ENCODE measurements at places on chromosomes 2 and 18.

DNA sequence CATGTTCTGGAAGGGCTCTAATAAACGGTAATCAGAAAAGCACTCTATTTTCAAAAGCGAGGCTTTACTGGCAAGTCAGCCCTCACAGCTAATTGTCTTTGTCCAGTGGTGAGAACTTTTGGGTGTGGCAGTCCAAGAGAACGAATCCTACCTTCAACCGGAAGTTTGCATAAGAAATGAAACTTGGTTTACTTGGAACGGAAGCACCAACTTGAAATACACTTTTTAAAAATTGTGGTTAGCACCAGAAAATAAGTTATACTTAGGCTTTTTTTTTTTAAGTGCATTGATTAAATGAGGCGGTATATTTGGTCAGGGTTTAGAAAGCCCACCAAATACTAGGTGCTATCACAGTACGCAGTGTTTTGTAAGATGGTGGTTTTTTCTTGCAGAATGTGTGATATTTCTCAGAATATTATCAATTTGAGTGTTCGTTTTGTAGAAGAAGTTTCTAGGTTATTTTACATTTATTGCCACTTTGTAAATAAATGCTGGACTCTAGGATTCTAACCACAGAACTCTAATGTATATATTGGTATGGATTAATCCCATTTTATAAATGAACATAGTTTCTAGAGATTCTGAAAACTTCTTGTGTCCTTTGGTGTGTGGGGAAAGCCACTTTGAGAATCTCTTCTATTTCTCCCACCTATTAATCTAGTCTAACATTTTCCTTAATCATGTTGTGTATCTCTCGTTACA is 1.2 kb downstream of the MYL12A start:
- DNase-seq = peak; percentile 40

GRCh38 chr2:1319393-1319792 is 93.9 kb upstream of the TPO start:
- no peak for DNase-seq

DNA sequence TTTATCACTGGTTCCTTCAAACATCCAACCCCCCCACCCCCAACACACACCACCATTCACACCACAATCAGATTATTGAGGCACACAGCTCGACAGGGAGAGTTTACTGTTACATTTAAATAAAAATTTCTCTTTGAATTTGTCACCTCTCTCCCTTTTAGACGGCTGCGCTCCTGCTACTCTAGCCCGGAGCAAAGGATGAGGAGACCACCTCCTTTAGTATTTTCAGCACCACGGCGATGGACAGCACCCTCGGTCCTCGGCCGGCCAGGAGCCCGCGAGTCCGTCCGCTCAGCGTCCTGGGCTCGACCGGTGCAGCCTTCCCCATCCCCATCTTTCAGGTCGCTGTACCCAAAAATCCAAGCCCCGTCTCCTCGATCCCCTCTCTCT is 892 bp downstream of the CELF4 start:
- DNase-seq = peak; percentile 85

DNA sequence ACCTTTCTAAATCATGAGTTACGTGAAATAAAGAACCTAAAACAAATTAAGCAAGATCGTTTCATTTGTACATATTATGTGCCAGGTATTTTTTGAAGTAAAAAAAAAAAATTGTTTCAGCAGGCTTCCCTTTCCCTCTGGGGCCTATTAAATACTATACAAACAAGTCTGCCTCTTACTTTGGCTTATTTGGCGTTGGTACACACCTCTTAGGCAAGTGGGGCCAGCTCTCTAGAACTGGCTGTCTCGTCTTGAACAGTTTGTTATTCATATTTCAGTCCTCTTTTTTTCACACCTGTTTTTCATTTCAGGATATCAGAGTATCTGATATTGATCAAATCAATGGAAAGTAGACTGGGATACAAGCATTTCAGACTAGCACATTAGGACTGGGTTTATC is 27.4 kb upstream of the PPP3R1 start:
- no peak for DNase-seq

GRCh38 chr18:48821251-48821590 is 129.5 kb downstream of the SMAD7 start:
- DNase-seq = no peak

- DNase-seq = no peak
Observed at GRCh38 chr2:4973973-4974372, 718.2 kb upstream of the SOX11 start.

DNA sequence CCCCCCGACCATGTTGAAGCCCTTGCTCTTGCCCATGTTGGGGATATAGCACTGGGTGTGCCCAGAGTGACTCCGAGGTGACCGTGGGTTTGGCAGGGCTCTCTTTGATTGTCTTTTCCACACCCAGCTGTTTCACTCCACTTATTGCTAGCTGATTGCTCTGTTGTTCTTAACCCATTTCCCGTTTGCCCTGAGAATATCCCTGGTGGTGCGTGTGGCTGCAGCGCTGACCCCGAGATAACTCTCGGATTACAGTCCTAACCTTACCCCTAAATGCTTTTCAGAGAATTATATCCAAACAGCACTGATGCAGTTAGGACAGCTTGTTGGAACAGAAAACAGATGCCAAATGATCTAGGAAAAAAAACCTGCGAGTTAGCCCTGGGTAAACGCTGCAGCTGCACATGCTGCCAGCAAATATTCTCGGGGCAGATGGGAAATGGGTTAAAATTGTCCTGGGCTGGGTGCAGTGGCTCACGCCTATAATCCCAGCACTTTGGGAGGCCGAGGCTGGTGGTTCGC is 34.3 kb upstream of the SNORC start:
- DNase-seq = no peak
